Muscle of arm (tissue), 14 donors: ENCODE measurements at places on chromosomes 12 and 14. TPM values are rescaled to one million over a fixed set of nuclear protein-coding genes. Genes with fewer than 3 reads are reported as not detected.

FITM1 gene
- 102 TPM for polyA plus RNA-seq

HOXC10 gene
- polyA plus RNA-seq = not detected

GNS gene
- polyA plus RNA-seq = 76.3 TPM

- DNase-seq = no peak
These were observed 101.5 kb downstream of the KIF26A start for GRCh38 chr14:104239861-104240301.

DNA sequence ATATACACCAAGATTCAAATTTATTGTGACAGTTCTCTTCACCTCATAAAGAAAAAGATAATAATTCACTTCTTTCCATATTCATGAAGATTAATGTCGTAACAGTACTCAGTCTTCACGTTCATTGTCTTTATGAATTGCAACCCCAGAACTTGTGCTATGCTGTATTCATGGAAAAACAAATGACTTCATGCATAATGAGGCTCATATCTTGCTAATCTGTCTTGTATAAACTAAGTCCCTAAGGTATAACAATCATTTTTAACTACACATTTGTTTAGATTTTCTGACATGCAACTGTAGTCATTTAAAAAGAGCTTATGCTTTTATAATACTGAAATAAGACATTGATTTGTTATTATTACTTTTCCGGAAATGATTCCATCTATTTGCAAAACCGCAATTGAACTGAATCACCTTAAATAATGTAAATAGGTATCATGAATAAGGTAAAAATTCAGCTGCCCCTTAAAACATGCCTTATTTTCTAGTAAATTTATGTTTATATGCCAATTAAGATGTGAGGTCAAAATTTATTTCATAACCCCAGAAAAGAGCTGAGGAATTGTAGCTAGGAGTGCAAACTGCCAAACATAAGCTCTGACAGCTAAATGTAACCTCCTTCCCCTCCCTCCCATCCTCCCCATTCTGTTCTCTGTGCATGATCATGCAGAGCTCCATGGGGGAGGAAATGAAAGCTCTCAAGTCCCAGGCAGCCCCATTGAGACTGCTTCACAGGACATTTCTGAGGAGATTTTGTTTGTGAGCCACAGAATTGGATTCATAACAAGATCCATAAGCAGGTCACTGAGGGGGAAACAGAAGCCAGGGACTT is 301.6 kb downstream of the ATP23 start:
- DNase-seq = no peak

- no peak for DNase-seq
These were observed 354.4 kb downstream of the MED13L start for GRCh38 chr12:115922952-115923564.

DNA sequence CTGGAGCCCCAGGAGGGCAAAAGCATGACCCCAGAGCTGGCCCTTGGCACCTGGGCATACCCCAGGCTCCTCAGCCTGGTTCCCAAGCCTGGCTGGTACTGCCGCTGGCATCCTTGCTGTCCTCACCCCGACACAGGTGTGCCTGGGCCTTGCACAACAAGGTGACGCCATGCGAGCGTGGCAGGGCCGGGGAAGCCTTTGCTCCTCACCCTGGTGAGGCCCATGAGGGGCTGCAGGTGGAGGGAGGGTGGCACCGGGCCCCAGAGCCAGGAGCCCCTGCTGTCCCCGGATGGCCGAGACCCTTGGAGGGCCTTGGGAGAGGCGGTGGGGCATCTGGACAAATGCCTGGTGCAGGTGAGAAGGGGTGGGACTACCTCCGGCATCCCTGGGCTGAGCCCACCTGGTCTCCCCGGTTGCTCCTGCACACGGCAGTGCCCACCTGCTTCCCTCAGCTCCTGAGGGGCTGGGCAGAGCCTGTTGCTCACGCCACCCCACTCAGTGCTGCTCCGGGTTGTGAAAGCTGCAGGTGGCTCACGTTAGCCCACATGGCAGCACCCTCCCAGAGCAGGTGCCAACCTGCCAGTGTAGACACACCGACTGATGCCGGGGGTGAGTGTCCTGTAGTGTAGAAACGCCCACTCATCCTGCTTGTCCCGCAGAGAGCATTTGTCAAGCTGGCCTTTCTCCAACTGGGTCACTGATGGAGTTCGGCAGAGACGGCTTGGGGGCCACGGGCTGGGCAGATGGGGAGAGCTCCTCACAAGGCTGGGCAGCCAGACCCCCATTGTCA is 24.6 kb upstream of the KIF26A start:
- no peak for DNase-seq

GRCh38 chr14:34460841-34461240 is 1.2 kb downstream of the SPTSSA start:
- DNase-seq = no peak
